ENCODE measurements at places on chromosomes 5 and 9.

- peak; percentile 3 for DNase-seq
These were observed 445.5 kb downstream of the MED10 start for GRCh38 chr5:5932824-5933223.

DNA sequence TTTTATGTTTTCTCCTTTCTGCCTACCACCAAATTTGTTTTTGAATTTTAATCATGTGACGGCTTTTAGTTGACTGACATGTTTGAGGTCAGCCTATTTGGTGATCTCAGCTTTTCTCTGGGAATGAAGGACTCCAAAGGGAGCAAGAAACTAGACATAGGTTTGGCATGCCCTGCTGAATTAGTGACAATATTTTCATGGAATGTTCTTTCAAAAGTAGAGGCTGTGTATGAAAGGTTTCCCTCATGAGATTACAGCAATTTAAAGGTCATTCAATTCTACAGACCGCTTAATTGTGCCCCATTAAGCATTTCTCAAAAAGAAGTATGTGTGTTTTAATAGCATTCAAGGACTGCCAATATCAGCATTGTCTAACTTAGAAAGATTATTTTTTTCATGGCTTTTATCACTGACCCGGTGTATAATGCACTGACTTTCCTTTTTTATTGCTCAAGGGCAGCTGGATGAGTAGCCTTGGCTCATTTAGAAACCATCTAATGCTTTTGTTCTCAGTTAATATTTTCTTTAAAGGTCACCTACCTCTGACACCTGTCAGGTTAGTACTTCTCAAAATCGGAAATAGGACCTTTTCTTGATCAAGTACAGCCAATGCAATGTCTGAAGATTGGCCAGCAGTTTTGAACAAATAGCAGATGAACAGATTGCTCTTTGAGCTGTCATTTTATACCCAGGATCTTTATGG, 8.1 kb upstream of the MLLT3 start:
- DNase-seq, result no peak

GRCh38 chr5:80705801-80706200, 51.0 kb upstream of the DHFR start:
- DNase-seq, result no peak

DNA sequence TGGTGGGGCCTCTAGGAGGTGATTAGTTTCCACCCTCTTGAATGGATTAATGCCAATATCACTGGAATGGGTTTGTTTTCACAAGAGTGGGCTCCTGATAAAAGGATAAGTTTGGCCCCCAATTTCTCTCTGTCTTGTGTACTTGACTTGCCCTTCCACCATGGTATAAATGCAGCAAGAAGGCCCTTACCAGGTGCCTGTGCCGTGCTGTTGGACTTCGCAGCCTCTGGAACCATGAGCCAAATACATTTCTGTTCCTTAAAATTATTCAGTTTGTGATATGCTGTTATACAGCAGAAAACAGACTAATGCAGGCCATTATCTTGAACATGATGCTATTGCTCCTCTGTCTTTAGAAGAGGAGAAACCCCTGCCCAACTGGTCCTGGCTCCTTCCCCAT, 17.8 kb upstream of the BRD3 start:
- no peak for DNase-seq

DNA sequence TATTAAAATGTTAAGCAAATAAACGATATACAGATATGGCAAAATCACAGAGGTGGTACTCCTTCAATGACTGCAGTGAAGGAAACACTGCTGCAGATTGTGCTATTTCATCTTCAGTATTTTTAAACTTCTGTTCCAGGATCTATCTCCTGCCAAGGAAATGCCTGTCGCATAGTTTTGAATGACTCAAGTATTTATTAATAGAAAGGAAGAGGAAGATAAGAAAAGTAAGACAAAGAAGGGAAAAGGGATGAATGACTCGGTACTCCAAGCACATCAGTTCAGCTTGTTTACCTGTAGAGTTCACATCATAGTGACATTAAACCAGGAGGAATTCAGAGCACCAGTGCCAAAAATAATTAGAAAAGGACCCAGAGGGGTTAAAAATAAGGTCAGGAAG, 5.1 kb upstream of the GPX8 start:
- DNase-seq, result no peak

DNA sequence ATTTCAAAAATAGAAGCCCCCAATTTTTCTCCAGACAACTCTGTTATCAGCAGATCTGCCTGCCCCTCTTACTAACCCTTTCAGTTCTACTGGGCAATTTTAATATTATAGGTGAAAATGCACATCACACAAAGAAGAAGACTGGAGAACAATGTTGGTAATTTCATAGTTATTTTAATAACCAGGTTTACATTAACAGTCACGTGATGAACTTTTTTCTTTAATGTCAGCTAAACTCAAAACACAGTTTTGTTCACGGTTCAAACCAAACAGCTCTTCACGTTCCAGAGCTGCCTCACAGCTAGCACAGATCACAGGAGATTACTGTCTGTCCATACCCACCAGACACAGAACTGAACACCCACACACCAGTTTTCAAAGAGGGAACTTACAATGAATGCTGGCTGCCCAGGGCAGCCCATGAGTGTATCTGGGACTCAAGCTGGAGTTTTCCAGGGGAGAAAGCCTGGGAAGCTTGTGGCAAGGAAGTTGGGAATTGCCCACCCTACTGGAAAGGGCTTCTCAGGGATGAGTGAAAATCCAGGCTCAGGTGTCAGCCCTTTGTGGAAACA, 119.1 kb downstream of the DPYSL3 start:
- no peak for DNase-seq

GRCh38 chr5:58261605-58262004, 198.3 kb downstream of the PLK2 start:
- no peak for DNase-seq

GRCh38 chr9:95171001-95171400, 146.5 kb downstream of the FANCC start:
- DNase-seq, result peak; percentile 77

- DNase-seq, result peak; percentile 13
These were observed 39.1 kb downstream of the SHLD3 start for GRCh38 chr5:65663804-65664521.

- no peak for DNase-seq
These were observed 75.4 kb upstream of the MAN2A1 start for GRCh38 chr5:109614301-109614700.

- DNase-seq, result no peak
These were observed 34.2 kb downstream of the PAX5 start for GRCh38 chr9:36999728-37000333.

DNA sequence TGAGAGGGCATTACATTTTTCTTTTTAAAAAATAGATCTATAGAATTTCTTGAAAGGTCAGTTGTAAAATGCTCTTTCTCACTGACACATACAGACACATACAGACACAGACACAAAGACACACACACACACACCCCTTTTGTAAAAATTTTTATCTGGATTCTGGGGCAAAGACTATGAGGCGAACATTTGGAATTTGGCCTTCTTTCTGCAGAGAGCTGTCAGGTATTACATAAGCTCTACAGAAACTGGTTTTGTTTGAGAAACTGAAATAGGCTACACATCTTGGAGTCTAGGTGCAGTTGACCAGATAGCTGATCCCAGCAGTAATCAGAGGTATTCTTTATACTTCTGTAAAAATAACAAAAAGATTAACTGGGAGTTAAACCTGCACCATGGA, 315.9 kb upstream of the RPS23 start:
- DNase-seq, result no peak

- DNase-seq, result no peak
These were observed 733.4 kb upstream of the NUDT12 start for GRCh38 chr5:104295991-104296390.

DNA sequence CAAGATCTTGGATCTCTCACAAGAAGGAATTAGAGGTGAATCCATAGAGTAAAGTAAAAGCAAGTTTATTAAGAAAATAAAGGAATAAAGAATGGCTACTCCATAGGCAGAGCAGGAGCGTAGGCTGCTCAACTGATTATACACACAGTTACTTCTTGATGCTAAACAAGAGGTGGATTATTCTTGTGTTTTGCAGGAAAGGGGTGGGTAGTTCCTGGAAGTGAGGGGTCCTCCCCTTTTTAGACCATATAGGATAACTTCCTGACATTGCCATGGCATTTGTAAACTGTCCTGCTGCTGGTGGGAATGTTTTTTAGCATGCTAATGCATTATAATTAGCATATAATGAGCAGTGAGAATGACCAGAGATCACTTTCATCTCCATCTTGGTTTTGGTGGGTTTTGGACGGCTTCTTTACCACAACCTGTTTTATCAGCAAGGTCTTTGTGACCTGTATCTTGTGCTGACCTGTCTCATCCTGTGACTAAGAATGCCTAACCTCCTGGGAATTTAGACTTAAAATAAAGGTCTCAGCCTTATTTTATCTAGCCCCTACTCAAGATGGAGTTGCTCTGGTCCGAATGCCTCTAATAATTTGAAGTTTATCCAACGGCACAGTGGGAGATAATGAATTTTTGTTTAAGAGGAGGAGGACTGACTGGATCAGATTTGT, 165.7 kb upstream of the DMRT1 start:
- DNase-seq, result no peak

DNA sequence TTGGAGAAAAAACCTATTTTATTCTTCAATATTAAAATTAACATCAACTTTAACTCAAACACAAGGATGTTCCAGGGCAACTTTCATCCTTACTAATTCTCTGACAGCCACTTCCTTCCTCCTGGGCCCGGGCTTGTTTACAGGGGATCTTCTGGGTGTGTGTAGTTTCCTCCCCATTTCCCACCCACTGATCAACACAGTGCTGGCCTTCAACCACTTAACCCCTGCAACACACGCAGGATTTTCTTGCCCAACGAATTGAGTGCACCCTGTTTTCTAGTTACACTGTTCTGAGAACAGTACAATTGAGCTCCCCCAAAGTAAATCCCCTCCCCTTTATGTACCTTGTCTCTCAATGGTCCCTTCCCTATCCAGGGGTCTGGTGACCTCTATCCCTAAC, 83.1 kb upstream of the RANBP3L start:
- no peak for DNase-seq

DNA sequence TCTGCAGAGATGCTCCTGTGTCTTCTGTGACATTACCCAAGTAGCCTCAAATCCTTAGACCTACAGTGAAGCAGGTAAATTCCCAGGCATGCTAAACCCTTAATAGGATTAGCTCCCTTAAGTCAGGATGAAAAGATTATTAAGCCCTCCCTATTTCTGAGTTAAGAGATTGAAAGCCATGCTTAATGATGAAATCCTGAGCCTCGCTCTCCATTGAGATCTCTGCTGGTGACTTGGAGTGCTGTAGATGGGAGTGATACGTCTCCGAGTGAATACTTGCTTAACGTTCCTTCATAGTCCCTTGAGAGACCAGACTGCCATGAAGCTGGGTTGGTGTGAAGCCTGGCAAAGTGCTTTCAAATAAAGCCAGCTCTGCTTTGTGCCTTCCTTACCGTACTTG, 34.2 kb downstream of the AOPEP start:
- peak; percentile 30 for DNase-seq

DNA sequence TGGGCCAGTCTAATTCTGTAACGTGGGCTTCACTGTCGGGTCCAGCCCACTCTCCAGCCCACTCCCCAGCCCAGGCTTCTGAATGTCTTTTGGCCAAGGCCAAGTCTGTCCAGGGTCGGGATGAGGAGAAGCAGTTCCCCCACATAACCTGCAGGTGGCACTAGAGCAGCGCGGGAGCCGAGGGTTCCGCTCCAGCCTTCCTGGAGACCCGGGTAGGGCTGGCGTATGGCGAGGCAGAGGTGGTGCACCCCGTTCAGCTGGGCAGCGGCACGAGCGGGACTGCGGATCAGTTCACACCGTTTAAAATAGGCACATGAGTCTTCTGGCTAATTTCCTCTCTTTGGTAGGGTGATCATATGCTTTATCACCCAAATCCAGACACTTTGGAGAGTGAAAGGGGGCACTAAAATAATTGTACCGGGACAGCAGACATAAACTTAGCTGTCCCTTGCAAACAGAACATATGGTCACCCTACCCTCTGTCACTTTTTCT, 185.9 kb downstream of the MSX2 start:
- DNase-seq, result peak; percentile 54

DNA sequence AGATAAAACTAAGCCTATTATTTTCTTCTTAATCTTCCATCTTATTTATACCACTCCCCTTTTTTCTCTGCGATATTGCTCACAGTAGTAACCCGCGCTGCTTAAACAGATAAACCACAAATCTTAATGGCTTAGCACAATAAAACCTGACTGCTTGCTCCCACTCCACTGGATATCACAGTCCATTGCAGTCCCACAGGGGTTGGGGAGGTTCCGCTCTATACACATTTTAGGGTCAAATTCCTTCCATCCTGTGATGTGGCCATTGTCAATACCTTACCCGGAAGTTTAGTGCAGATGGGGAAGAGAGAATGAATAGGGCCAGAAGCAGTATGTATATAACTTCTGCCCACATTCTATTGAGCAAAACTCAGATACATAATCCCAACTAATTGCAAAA, 193.7 kb downstream of the RAB3C start:
- no peak for DNase-seq

DNA sequence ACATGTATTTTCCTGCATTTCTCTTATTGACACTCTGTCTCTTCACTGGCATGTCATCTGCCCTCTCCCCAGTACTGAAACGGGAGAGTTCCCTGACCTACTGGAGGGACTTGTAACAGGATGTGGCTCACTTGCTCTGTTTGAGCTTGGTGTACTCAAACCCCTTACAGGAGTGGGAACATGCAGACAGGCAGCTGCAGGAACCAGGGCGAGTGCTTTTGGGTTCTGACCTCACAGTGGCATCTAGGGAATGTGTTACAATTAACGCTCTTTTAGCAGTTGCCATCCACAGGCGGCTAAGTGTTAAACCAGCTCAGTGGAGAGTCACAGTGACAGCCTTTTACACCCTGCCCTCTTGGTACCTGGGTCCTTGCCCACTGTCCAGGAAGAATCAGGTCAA, 300.3 kb upstream of the GRAMD2B start:
- DNase-seq, result no peak

DNA sequence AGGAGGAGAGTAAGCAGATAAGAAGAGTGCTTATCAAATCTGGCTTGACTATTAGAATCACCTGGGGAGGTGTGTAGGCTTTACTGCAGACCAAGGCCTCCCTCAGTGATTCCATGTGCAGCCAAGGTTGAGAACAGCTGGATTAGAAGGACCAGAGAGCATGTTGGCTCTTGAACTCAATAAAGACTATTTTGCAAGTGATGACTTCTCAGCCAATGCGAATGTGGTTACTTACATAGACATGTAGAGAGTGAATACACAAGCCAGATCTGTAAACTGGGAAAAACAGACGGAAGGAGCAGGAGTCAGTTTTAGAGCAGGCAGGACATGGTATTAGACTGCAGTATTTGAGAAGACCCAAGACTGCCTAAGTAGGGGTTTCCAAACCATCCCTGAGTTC, 48.5 kb downstream of the MAMDC2 start:
- DNase-seq, result no peak

- DNase-seq, result no peak
These were observed 583.9 kb downstream of the SEMA5A start for GRCh38 chr5:8961956-8962355.

- DNase-seq, result no peak
These were observed 84.4 kb downstream of the KIF4B start for GRCh38 chr5:155097995-155098394.

GRCh38 chr9:123561046-123561445, 205.0 kb downstream of the CRB2 start:
- no peak for DNase-seq

- no peak for DNase-seq
These were observed 22.8 kb downstream of the RNF44 start for GRCh38 chr5:176514244-176514950.

GRCh38 chr9:91813176-91813795, 136.7 kb downstream of the ROR2 start:
- DNase-seq, result no peak
